Activated T-helper 17 cell treated with anti-CD3 and anti-CD28 coated beads, Interleukin-2, amount 50 U/mL, for 72 hours (primary cell): ENCODE measurements at places on chromosomes 11 and 22.

- no peak for ATAC-seq
- no peak overlapping the region for H3K4me3 ChIP-seq
- no peaks in the 10 kb centered on the region for H3K4me1 ChIP-seq
- peaks cover 23% of the 10 kb centered on the region for H3K27me3 ChIP-seq
- peaks cover 4% of the 10 kb centered on the region for H3K36me3 ChIP-seq
Measured at GRCh38 chr22:48577691-48578090, 1250.0 kb downstream of the BRD1 start.

DNA sequence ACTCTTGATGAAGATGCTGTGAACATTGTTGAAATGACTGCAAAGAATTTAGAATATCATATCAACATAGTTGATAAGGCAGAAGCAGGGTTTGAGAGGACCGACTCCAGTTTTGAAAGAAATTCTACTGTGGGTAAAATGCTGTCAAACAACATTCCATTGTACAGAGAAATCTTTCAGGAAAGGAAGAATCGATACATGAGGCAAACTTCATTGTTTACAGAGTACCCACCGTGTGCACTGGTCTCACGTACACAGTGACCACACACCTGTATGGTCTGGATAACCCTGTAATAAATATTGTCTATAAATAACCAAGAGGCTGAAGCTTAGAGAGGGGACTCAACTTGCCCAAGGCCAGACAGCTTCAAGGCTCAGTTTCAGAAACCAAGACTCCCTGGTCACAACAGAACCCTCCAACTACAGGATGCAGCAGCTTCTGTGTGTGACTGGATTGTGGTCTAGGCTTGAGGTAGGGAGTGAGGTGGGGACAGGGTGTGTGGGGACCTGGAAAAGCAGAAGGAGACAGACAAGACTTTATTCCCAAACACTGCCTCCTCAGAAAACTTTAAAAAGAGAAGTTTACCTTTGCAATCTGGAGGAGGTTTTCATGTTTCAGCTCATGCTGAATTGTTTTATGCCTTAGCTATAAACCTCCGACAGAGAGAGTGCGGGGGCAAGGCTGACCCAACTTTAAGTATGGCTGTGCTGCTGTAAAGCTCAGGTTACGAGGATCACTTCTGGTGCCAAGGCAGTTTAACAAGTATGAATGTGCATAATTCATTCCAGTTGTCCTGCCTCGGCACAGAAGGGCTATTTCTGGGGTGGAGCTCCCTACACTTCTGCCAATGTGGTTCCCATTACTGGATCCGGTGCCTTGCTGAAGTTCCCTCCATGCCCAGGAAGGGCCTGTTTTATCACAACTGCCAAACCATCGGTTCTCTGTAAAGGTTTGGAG is 372.6 kb upstream of the NARS2 start:
- no peaks in the 10 kb centered on the region for H3K36me3 ChIP-seq
- no peak overlapping the region for H3K27ac ChIP-seq
- ATAC-seq: no peak

DNA sequence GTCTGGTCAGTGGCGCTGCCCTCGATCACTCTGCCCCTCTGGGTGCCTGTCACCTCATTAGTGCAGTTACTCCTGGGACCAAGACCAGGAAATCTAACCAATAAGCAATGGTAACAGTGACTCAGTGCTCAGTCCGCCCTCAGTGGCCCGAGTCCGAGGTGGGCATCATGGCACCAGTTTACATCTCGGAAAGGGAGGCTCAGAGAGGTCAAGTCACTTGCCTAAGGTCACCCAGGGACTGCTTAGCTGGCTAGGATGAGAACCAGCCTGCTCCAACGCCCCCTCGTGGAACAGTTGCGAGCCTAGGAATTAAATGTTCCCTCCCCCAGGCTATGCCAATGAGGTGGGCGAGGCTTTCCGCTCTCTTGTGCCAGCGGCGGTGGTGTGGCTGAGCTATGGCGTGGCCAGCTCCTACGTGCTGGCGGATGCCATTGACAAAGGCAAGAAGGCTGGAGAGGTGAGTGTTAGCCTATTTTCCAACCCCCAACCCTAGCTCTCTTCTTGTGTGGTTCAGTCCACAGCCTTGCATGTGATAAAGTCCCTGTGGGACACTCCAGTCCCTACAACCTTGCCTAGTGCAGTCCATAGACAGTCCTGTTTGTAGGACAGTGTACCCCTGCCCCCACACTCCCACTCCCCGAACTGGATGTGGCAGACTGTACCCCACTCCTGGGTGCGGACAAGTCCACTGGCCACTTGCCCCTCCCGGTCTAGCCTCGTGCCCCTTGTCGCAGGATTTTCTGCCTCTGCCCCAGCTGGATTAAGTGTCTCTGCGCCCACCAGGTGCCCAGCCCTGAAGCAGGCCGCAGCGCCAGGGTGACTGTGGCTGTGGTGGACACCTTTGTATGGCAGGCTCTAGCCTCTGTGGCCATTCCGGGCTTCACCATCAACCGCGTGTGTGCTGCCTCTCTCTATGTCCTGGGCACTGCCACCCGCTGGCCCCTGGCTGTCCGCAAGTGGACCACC is 1.1 kb downstream of the MTFP1 start:
- H3K27me3 ChIP-seq: no peaks in the 10 kb centered on the region
- H3K4me3 ChIP-seq: peak overlapping the region; percentile 88
- peak overlapping the region; percentile 98 for H3K27ac ChIP-seq
- peaks cover 12% of the 10 kb centered on the region for H3K4me1 ChIP-seq

DNA sequence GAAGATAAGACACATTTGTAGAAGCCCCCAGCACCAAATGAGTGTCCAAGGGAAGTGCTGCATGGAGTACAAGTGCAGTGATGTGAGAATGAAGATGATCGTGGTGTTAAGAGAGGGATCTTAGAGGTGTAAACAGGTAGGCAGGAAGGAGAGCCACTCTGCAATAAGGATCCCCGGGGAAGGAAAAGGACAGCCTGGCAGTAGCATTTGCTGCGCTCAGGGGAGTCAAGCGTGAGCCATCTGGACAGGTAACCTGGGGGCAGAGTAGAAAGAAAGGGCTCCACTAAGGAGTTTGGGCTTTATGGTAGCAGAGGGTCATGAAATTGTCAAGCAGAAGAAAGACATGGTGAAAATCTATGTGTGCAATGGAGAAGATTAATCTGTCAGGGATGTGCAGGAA is 587.2 kb downstream of the BUD13 start:
- H3K4me1 ChIP-seq: no peaks in the 10 kb centered on the region
- no peak overlapping the region for H3K4me3 ChIP-seq
- H3K27ac ChIP-seq: no peak overlapping the region
- peaks cover 11% of the 10 kb centered on the region for H3K27me3 ChIP-seq
- no peak for ATAC-seq
- H3K36me3 ChIP-seq: no peaks in the 10 kb centered on the region

DNA sequence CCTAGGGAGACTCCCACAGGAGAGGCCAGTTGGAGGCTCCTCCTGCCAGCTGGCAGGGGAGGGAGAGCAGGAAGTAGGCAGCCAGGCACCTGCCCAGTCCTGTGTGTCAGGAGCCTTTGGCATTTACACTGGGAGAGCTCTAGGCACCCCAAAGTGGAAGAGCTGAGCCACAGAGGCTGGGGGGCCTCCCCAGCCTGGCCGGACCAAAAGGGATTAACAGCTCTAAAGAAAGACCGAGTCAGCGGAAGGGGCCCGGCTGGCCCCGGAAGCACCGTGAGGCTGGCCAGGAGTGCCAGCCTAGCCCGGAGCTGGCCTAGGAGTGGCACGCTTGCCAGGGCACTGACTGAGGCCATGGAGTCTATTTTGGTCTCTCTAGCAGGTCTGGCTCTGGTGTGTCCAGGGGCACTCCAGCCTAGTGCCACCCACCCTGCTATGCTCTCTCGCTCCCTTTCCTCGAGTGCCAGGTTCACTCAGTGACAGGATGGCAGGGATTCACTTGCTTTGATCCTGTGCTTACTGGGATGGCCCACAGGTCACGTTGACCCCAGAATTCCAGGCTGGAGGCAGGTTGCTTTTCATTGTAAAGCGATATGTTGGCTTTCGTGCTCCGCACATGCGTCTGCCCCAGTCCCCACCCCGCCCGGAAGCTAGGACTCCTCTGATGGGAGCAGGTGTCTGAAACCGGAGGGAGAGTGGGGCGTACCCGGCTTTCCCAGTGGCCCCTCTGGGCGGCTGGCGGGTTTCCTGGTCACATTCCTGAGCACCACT is 3.3 kb upstream of the KMT5B start:
- no peak for ATAC-seq
- peaks cover 13% of the 10 kb centered on the region for H3K36me3 ChIP-seq
- H3K27ac ChIP-seq: no peak overlapping the region

- no peak overlapping the region for H3K4me3 ChIP-seq
- peaks cover 18% of the 10 kb centered on the region for H3K4me1 ChIP-seq
- no peak overlapping the region for H3K27ac ChIP-seq
- ATAC-seq: peak; percentile 49
- H3K36me3 ChIP-seq: no peaks in the 10 kb centered on the region
Measured at GRCh38 chr11:16891964-16892363, 122.2 kb downstream of the PLEKHA7 start.
